ENCODE measurements at places on chromosomes 7 and 10. TPM values are rescaled to one million over a fixed set of nuclear protein-coding genes. Genes with fewer than 3 reads are reported as not detected.

DNA sequence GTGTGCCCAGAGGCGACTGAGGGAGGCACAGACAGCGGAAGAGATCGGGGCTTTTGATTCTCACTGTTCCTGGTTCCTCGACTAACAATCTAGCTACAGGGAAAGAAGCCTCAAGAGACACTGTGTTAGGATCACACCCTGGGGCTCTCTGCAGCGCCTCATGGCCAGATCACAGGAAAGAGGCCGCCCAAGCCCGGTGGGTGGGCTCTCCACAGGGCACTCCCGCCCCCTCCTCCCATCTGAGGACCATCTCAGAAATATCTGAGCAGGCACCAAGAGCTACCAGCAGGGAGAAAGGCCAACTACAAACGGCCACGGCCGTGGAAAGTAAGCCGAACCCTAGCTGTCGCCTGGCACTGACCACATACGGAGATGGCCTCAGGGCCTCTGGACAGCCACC is 224.2 kb downstream of the MLLT10 start:
- H3K27ac ChIP-seq: no peak overlapping the region
- no peaks in the 10 kb centered on the region for H3K27me3 ChIP-seq
- no peaks in the 10 kb centered on the region for H3K36me3 ChIP-seq
- no peak overlapping the region for H3K4me3 ChIP-seq
- H3K4me1 ChIP-seq: no peaks in the 10 kb centered on the region

SMIM30 gene
- total RNA-seq: 28.9 TPM

DNA sequence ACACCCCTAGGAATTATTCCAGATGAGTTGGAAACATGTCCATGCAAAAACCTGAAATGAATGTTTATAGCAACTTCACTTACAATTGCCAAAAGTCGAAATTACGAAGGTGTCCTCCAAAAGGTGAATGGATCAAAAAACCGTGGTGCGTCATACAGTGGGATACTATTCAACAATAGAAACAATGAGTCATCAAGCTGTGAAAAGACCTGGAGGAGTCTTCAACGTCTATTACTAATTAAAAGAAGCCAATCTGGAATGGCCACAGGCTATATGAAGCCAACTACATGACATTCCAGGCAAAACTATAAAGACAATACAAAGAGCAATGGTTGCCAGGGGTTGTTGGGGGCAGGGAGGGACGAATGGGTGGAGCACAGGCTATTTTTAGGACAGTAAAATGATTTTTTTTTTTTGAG is 12.6 kb upstream of the PPP2R2D start:
- peak overlapping the region; percentile 60 for H3K27ac ChIP-seq
- no peaks in the 10 kb centered on the region for H3K36me3 ChIP-seq
- peak; percentile 88 for DNase-seq
- no peaks in the 10 kb centered on the region for H3K27me3 ChIP-seq
- H3K4me3 ChIP-seq: no peak overlapping the region

TMEM178B gene
- 0.29 TPM for total RNA-seq

GRCh38 chr7:75732764-75733630 is 5.7 kb downstream of the HIP1 start:
- peak overlapping the region; percentile 46 for H3K27ac ChIP-seq
- peak overlapping the region; percentile 33 for H3K4me3 ChIP-seq

- H3K4me3 ChIP-seq: no peak overlapping the region
- no peak for DNase-seq
- H3K36me3 ChIP-seq: no peaks in the 10 kb centered on the region
- no peaks in the 10 kb centered on the region for H3K27me3 ChIP-seq
- H3K4me1 ChIP-seq: no peaks in the 10 kb centered on the region
- H3K27ac ChIP-seq: no peak overlapping the region
Observed at GRCh38 chr7:109343678-109344077, 774.0 kb downstream of the DNAJB9 start.

DNA sequence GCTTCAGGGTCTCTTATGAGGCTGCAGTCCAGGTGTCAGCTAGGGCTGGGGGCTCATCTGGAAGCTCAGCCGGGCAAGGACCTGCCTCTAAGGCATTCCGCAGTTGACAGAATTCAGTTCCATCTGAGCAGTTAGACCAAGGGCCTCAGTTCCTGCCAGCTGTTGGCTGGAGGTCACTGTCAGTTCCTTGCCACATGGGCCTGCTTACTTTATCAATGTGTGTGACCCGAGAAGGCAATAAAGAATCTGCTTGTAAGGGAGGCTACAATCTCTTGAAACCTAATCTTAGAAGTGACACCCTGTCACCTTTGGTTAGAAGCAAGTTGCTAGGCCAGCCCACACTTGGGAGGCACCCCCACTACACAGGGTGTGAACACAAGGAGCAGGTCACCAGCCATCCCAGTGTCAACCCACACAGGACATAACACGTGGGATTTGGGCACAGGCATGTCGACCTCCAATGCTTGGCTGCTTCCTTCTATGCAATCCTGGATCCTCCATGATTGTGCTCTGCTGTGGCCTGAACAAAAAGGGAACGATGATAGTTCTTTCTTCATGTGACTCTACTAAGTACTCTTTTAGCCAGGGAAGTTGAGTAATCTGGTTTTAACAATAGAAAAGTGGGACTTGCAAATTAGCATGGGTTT is 41.8 kb downstream of the MTURN start:
- H3K27me3 ChIP-seq: no peaks in the 10 kb centered on the region
- no peak overlapping the region for H3K27ac ChIP-seq
- H3K4me1 ChIP-seq: peaks cover 21% of the 10 kb centered on the region
- H3K36me3 ChIP-seq: no peaks in the 10 kb centered on the region

HOXA5 gene
- total RNA-seq: 7.5 TPM

CPXM2 gene
- not detected for total RNA-seq

DNA sequence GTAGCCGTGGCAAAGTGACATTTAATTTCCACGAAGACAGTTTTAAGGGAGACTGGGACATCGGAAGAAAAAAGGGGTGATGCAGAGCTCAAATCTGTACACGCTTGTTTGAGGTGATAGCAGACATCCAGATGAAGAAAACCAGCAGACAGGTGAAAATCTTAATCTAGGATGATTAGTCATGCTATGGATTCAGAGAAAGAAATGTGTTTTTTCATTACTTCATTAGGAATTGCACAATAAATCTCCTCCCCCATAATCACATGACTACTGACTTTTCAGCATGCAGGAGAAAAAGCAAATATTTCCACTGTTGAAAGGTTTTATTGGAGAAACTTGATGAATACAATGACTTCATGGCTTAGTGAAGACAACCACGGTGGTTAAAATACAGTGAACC is 2.5 kb downstream of the NUDT5 start:
- no peak overlapping the region for H3K4me3 ChIP-seq
- DNase-seq: peak; percentile 2
- no peaks in the 10 kb centered on the region for H3K27me3 ChIP-seq
- no peak overlapping the region for H3K27ac ChIP-seq
- H3K4me1 ChIP-seq: peaks cover 11% of the 10 kb centered on the region

MBLAC1 gene
- total RNA-seq: 4.3 TPM

GIGYF1 gene
- 25.9 TPM for total RNA-seq

- no peaks in the 10 kb centered on the region for H3K36me3 ChIP-seq
- H3K27ac ChIP-seq: no peak overlapping the region
- peaks cover 43% of the 10 kb centered on the region for H3K4me1 ChIP-seq
Observed at GRCh38 chr10:71344154-71344925, 25.3 kb downstream of the SLC29A3 start.

- no peaks in the 10 kb centered on the region for H3K4me1 ChIP-seq
- no peak overlapping the region for H3K4me3 ChIP-seq
- no peaks in the 10 kb centered on the region for H3K27me3 ChIP-seq
Observed at GRCh38 chr10:71811351-71811750, 38.0 kb upstream of the VSIR start.

FANK1 gene
- total RNA-seq: 2.4 TPM

GRCh38 chr7:24778543-24779282 is 21.4 kb upstream of the GSDME start:
- H3K27ac ChIP-seq: no peak overlapping the region
- H3K36me3 ChIP-seq: no peaks in the 10 kb centered on the region
- no peak for DNase-seq
- no peak overlapping the region for H3K4me3 ChIP-seq
- no peaks in the 10 kb centered on the region for H3K27me3 ChIP-seq

DNA sequence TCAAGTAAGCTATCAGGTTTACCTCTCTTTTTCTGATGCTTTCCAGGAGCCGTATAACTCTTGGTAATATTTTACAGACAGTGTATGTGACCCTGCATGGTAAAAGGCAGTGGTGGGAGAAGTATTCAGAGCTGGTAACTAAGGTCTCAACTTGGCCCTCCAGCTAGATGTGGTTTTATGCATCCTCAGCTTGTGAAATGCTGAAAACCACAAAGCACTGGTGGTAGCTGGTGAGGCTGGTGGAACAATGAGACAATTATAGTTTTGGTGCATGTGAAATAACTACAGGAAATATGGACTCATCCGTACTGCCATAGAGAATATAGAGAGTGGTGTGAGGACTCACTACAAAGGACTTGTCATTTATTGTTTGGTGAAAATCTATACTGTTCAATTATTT is 383.0 kb upstream of the PCDH15 start:
- H3K27ac ChIP-seq: no peak overlapping the region
- no peak overlapping the region for H3K4me3 ChIP-seq
- H3K36me3 ChIP-seq: no peaks in the 10 kb centered on the region

- no peak overlapping the region for H3K4me3 ChIP-seq
- no peak for DNase-seq
- no peaks in the 10 kb centered on the region for H3K27me3 ChIP-seq
- no peak overlapping the region for H3K27ac ChIP-seq
Observed at GRCh38 chr7:70314221-70314620, 715.9 kb downstream of the AUTS2 start.

SLC18A2 gene
- not detected for total RNA-seq

- no peak within 1 kb of the TSS for H3K27ac ChIP-seq
- no peaks in the 10 kb centered on the region for H3K36me3 ChIP-seq
- H3K4me1 ChIP-seq: no peaks in the 10 kb centered on the region
- no peak for DNase-seq
- H3K4me3 ChIP-seq: no peak within 1 kb of the TSS
Observed at GRCh38 chr10:84244651-84245270, at the start of gene RGR. Gene RGR (plus strand): TSS chr10:84245053. CDS start chr10:84245091, 38 bp downstream.

SYT15 gene
- total RNA-seq: not detected

TSPAN15 gene
- 186 TPM for total RNA-seq

GRCh38 chr7:102008535-102009262 is 191.3 kb downstream of the CUX1 start:
- no peaks in the 10 kb centered on the region for H3K36me3 ChIP-seq
- peaks cover 8% of the 10 kb centered on the region for H3K4me1 ChIP-seq
- peak; percentile 60 for DNase-seq
- H3K27ac ChIP-seq: peak overlapping the region; percentile 39

DNA sequence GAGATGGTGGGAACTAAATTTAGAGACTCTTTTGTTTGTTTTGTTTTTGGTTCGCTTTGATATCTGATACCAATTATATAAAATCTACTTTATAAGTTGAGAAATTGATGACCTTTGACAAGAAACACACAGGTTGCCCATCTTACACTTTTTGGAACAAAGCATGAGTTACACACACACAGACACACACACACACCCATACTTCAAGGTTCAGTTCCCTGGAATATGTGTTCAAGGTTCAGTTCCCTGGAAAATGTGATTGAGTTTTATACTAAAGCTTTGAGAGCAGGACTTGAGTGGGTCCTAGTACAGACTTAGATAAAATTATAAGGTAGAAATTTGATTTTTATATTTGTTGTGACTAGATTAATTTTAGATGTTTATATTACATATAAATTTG is 134.2 kb upstream of the PRR15 start:
- no peak for DNase-seq
- no peak overlapping the region for H3K27ac ChIP-seq
- no peaks in the 10 kb centered on the region for H3K4me1 ChIP-seq
- H3K4me3 ChIP-seq: no peak overlapping the region

GRCh38 chr10:78768876-78769275 is 299.9 kb upstream of the ZMIZ1 start:
- H3K27ac ChIP-seq: no peak overlapping the region
- H3K27me3 ChIP-seq: no peaks in the 10 kb centered on the region
- DNase-seq: no peak

DNA sequence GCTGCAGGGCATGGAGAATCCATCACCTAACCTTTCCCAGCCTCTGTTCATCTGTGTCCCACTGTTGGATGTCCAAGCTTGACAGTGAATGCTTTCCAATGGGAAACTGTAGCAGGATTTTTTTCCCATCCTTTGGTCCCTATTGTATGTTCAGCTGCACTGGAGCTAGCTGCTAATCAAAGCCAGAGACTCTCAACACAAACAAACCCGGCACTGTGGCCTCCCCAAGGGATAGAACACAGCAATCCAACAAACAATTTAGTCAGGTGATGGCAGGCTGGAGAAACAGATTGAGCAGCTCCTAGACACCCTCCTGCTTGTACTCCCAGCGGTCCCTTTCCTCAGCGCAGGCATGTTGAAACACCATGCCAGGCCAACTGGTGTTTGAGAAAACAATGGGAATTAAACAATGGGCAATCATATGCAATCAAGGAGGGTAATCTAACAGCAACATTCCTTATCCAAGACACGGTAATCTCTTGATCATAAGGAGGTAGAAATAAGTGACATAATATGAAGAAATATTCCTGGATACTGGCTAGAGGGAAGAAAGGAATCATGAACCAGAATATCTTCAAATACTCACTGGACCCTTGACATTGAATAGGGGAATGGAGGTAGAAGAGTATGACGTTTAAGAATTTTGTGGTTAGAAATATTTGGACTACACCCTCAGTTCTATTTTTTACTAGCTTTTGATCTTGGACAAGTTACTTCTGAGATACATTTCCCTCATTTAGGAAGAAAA is 15.0 kb downstream of the PTN start:
- H3K4me1 ChIP-seq: peaks cover 8% of the 10 kb centered on the region
- no peak overlapping the region for H3K27ac ChIP-seq
- no peaks in the 10 kb centered on the region for H3K27me3 ChIP-seq
- H3K4me3 ChIP-seq: no peak overlapping the region
- no peaks in the 10 kb centered on the region for H3K36me3 ChIP-seq

DNA sequence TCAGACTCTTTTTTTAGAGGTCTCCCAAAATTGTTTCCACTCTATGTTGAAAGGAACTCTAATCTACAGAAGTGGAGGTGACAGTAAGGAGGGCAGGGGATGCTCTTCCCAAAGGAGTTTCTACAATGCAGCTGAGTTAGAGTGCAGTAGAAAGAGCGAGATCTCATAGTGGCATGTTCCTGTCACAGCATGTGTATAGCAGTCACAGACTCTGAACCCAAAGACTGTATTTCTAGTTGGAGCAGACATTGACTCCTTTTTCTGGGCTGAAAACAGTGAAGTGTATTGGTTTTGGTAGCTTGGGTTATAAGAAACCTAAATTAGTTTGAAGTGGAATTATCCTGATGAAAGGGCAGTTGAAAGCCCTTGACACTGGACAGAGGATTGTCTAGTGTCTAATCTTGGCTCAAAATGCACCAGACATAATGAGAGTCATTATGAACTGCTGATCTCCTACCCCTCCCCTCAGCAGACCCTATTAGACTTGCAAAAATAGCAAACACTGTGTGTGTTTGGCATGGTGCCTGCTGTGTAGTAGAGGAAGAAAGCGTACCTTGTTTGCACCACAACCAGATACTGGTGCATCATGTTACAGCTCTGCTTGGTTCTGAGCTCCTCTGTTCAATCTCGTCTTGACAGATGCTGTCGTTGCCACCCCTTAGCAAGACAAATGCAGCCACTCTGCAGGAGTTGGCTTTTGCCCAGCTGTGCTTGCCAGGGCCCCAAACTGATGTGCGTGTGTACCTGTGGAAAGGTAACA is 336.0 kb downstream of the AUTS2 start:
- DNase-seq: no peak
- H3K27me3 ChIP-seq: no peaks in the 10 kb centered on the region
- H3K4me1 ChIP-seq: no peaks in the 10 kb centered on the region
- no peak overlapping the region for H3K27ac ChIP-seq

- no peaks in the 10 kb centered on the region for H3K36me3 ChIP-seq
- no peak overlapping the region for H3K4me3 ChIP-seq
- H3K4me1 ChIP-seq: no peaks in the 10 kb centered on the region
- H3K27me3 ChIP-seq: no peaks in the 10 kb centered on the region
- DNase-seq: no peak
- H3K27ac ChIP-seq: no peak overlapping the region
Observed at GRCh38 chr7:37671876-37672275, 11.7 kb upstream of the GPR141 start.

COMMD3 gene
- total RNA-seq: 86.6 TPM
